Mesenchymal stem cell (in vitro differentiated cells and primary cell): ENCODE measurements at places on chromosomes 3 and 15.

GRCh38 chr3:187369089-187369447 lies 883 bp downstream of the RTP4 start:
- DNase-seq: no peak

GRCh38 chr3:58281069-58281468 lies 25.0 kb upstream of the RPP14 start:
- no peak for DNase-seq

- DNase-seq: peak; percentile 35
These were observed 212.4 kb upstream of the ZBTB20 start for GRCh38 chr3:115359536-115359935.

DNA sequence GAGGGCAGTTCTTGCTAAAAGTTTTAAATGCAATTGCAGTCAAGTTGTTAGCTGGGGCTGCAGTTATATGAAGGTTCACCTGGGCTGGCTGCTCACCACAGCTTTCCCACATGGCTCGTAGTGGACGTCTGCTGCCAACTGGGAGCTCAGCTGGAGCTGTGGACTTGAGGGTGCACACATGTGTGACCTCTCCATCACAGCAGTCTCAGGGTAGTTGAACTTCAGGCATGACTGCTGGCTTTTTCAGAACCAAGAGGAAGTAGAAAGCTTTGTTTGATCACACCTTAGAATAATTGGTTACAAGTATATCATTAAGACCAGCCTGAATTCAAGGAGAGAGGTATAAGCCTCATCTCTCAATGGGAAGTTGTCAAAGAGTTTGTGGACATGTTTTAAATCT lies 74.1 kb downstream of the CHL1 start:
- DNase-seq: no peak

DNA sequence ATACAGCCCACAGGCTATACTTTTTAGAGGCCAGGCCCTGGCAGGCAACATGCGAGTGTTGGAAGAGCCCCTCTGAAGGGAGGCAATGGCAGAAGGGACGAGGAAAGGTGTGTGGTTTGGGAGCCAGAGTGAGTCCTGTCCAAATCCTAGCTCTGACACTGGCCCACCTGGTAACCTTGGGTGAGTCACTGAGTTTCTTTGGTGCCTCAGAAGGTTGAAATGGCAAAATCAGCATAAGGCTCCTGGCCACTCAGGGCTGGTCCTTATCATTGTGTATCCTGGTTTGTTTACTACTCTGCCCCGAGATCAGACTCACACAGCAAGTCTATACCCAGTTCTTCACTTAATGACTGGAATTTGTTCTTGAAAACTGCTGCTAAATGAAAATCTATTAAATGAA lies 71.4 kb upstream of the TLE3 start:
- DNase-seq: no peak

DNA sequence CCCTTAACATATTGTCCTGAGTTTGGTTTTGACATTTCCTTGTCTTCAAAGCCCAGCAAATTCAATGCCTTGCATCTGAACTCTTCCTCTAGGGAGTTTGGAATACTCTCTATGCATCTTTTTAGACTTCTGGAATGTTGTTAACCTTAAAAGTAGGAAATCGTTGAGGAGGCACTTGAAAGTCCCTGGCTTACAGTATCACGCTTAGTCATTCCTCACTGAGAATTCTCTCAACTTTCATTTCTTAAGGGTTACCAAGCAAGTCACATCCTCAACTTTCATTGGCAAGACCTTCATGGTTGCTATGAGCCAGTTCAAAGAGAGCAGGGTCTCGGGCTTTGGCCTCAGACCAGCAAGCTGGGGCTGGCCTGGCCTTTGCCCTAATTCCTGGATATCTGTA lies 89.9 kb downstream of the ASB7 start:
- peak; percentile 67 for DNase-seq

DNA sequence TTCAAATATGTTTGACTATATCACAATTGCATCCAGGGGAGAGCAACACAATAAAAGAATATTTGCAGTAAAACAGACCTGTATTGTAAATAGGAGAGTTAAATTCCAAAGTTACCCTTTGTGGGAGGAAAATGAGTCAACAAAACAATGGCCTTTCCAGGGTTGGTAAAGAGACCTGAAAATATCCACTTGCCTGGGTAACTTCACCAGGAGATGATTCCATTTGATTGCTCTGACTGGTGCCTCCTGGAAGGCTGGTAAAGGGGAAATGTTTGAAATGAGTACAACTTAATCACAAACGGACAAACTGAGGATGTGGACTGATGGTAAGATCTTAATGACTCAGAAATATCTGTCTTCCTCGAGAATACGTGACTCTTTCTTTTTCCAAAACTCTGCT lies 43.6 kb upstream of the SRGAP3 start:
- DNase-seq: no peak

DNA sequence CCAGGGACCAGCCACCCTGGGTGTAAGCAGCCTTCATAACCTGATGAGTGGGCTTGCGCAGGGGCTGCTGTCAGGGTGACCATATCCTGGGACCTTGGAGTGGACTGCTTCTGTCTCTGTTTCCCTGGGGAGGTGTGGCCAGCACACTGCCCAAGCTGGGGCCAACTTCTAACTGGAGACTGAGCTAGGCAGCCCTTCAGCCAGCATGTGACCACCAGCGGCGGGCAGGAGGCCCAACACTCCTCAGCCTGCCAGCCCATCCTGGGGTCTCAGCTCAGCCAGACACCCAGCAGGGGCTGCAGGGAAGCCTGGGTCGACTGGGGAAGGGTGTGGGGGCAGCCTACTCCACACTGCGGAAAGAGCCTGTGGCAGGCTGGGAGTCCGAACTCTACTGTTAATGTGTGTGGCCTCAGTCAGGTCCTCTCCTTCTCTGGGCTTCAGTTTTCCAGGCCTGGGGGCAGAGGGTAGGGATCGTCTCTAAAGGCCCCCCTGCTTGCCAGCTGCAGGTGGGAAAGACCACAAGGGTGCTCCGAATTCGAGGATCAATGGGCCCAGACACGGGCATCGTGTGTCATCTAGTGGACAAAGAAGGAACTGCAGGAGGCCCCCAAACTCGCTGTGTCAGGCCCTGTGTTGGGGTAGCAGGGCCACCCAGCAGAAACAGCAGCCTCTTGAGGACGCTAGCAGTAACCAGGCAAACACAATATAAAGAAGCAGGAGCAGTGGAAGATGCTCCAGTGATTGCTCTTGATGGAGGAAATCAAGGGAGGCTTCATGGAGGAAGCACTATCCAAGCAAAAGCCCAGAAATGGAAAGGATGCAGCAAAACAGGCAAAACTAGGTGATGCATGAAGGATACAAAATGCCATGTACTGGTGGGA lies 2.0 kb upstream of the SEMA3G start:
- peak; percentile 67 for DNase-seq

DNA sequence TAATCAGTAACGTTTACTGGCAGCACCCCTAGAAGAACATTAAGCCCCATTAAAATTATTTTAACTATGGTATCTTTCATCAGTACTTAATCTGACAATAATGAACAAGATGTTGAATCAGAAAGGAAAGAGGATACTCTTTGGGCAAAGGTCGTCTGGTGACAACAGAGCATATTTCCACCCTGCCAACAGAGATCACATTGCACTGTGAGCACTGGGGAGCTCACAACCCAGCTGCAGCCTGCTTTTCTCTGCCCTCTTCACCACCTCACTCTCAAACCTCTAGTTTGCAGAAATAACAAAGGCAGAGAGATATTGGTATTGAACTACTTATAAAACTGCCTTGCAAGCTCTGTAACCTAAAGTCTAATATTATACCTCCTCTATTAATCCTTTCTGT lies 130.0 kb downstream of the FBN1 start:
- DNase-seq: no peak

DNA sequence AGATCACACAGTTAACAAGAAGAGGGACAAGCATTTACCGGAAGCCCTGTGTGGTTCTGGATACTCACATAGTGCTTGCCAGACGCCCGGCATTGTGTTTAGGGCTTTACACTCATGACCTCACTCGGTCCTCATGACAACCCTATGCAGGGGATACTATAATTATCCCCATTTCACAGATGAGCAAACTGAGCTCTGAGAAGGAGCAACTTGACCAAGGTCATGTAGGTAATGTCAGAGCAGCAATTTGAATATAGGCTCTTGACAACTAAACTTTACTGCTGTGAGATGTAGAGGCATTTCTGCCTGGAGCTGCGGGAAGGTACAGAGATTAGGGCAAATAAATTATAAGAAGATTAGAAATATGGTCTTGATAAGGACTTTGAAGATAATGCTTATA lies 70.0 kb downstream of the SAMMSON start:
- no peak for DNase-seq

DNA sequence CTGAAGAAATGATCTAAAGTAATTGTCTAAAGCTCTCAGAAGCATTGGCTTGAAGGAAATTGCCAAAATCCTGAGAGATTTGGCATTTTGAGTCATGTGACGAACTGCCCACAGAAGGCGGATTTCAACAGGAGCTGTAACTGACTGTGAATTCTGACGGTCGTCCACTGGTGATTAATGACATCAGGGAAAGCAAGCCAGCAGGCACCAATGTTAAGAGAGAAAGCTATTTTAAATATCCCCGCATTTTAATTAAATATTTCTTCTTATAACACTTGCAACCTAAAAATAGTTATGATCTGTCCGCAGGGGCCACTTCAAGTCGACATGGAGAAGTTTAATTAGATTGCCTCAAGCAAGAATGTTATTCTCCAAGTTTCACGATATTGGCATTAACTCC lies 51.6 kb downstream of the WNT5A start:
- no peak for DNase-seq

GRCh38 chr15:29194866-29195265 lies 74.8 kb downstream of the NSMCE3 start:
- no peak for DNase-seq

- DNase-seq: no peak
These were observed 124.4 kb upstream of the MRPS22 start for GRCh38 chr3:139219463-139219862.

DNA sequence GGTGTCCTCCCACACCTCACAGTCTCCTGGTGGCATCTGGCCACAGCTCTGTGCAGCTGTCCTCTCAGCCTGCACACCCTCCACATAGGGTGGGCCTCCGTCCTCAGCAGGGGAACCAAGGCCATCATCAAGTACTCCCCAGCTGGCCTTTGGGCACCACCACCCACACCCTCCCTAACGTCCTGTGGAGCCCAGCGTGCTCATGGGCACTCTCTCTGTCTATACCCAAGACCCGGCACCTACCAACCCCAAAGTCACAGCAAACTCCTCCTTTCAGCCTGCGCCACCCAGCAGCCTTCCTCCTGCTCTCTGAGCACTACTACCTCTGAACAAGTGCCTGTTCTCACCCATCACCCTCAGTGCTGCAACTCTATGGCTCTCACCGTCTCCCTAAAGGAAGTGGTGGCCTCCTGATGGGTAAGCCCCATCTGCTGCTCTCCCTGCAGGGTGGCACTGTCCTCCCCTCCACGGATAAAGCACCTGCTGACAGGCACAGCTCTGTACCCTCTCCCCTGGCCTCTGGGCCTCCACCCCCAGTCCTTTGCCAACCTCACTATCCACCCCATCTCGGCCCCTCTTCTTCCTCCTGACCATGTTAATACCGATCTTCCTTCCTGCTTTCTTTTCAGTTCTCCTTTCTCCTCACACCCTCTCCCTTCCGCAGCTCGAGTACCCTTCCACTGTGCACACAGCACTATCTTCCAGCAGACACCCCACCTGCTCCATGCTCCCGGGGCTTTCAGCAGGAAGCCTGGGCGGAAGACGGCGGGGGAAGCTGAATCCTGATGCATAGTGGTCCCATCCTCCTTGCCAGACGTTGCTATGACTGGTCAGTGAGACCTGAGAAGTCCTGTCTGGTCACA lies 31.5 kb downstream of the SLC41A3 start:
- DNase-seq: no peak

- DNase-seq: no peak
These were observed 615.0 kb upstream of the NECTIN3 start for GRCh38 chr3:110456438-110457138.

GRCh38 chr15:78808550-78808949 lies 2.7 kb downstream of the ADAMTS7 start:
- DNase-seq: no peak

- DNase-seq: no peak
These were observed 119.3 kb upstream of the SLC7A14 start for GRCh38 chr3:170705131-170705530.

DNA sequence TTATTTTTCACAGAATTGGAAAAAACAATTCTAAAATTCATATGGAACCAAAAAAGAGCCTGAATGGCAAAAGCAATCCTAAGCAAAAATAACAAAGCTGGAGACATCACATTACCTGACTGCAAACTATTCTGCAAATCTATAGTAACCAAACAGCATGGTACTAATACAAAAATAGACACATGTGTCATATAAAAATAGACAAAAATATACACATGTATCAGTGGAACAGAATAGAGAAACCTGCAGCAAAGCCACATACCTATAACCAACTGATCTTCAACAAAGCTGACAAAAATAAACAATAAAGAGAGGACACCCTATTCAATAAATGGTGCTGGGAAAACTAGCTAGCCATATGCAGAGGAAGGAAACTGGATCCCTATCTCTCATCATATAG lies 259.6 kb downstream of the IGSF11 start:
- DNase-seq: no peak

- DNase-seq: no peak
These were observed 46.4 kb upstream of the PGPEP1L start for GRCh38 chr15:99054025-99054387.

- DNase-seq: no peak
These were observed 499.0 kb downstream of the DIPK2A start for GRCh38 chr3:144470666-144471065.
